NCI-H510A (cell line): ENCODE measurements at places on chromosomes 12 and 14.

GRCh38 chr12:115433014-115433634 lies 749.1 kb upstream of the TBX3 start:
- DNase-seq: no peak

DNA sequence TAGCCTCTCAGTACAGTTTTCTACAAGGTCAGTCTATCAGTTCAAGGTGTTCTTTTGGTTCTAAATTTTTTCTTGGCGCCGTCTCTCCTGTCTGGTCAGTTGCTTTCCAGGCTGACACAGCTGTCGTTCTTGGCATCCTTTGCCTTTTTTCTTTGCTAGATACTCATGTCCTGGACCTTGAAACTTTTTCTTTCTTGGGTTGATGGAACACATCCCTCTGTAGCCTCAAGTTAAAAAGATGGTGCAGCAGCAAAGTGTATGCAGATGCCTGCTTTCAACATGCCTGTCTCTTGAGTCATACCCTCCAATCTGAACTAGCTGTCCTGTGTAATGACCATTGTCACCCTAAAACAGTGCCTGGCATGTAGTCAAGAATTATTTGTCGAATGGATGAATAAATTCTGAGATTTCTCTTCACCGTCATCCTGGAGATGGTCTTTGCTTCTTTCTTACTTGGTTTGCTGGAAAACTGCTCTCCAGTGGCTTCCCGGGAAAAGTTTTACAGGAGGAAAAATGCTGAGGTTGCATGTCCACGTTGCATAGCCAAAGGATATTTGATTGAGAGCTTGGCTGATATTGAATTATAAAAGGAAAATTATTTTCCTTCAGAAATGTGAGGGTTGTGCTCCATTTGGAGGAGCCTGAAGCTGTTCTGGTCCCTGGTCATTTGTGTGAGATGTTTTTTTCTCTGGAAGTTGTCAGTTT lies 4.6 kb downstream of the NYNRIN start:
- no peak for DNase-seq

- DNase-seq: peak; percentile 74
Measured at GRCh38 chr14:101731187-101732080, 30.1 kb upstream of the PPP2R5C start.

DNA sequence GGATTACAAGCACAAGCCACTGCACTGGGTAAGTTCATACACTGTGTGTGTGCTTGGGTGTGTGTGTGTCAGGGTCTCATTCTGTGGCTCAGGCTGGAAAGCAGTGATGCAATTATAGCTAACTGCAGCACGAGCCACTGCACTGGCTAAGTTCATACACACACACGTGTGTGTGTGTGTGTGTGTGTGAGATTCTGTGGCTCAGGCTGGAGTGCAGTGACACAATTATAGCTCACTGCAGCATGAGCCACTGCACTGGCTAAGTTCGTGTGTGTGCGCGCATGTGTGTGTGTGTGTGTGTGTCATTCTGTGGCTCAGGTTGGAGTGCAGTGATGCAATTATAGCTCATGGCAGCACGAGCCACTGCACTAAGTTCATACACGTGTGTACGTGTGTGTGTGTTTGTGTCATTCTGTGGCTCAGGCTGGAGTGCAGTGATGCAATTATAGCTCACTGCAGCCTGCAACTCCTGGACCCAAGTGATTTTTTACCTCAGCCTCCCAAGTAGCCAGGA lies 85.4 kb downstream of the HECTD1 start:
- no peak for DNase-seq

GRCh38 chr12:31922341-31923062 lies 36.7 kb upstream of the RESF1 start:
- DNase-seq: no peak

GRCh38 chr14:95564060-95564459 lies 29.2 kb downstream of the GLRX5 start:
- DNase-seq: no peak

DNA sequence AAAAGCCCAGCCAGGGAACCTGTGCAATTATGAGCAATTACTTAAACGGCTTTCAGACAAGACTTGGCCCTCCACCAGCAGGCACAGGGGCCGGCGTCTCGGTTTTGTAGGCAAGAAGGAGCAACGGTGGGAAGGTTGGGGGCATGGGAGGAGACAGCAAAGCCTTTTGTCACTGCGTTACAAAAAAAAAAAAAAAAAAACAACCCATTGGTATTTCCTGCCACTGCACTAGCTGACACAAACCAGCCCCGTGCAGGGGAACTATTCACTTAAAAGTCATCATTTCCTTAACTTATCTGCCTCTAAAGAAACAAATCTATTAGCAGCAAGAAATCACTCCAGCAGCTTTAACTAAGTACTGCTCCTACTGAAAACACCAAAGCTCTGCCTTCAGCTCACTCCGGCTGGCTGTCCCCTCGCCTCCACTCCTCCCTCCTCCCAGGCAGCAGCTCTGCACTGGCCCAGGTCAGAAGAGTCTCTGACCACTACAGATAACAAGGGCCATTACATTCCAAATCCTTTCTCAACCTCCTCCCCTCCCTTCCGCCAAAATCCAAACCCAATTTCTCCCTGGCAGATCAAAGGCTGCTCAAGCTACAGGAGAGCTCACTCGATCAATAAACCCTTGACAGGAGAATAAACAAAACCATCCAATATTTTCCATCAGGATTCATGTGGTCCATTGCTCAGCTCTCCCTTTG lies 105.2 kb upstream of the CDKN3 start:
- DNase-seq: no peak

DNA sequence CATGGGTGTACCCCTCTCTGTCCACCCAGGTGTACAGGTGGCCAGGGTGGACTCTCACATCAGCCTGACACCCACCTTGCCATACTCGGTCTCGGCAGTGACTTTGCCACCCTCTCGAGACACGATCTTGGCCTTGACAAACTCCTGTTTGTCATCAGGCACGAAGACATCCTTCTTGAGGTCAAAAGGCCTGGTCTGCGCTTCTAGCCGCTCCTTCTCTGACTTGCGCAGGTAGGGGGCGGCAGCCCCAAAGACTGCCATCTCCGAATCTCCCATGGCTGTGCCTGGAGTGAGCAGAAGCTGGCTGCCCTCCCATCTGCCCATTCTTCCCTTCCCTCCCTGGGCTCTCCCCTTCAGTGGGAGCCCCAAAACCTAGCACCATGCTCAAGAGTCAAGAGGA lies 2.0 kb downstream of the MYH7 start:
- no peak for DNase-seq

DNA sequence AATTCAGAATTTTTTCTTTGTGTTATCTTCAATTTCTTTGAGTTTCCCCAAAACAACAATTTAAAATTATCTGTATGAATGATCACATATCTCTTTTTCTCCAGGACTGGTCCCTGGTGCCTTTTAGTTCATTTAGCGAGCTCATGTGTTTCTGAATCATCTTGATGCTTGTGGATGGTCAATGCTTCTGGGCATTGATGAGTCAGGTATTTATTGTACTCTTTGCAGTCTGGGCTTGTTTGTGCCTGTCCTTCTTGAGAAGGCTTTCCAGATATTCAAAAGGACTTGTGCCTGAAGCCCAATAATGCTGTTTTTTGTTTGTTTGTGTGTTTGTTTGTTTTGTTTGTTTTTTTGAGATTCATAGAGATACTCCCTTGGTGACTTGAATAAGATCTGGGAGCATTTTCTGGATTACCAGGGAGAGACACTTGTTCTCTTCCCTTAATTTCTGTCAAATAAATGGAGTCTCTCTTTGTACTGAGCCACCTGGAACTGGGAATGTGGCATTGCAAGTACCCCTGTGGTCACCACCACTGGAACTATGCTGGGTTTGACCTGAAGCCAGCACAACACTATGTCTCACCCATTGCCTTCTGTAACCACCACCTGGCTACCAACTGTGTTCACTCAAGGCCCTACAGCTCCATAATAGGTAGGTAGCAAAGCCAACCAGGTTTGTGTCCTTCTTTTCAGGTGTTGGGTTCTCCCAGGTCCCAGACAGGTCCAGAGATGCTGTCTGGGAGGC lies 56.3 kb downstream of the SLC6A15 start:
- DNase-seq: no peak

- DNase-seq: no peak
Measured at GRCh38 chr12:2739832-2740641, 54.7 kb upstream of the FKBP4 start.

GRCh38 chr12:30880061-30880460 lies 46.5 kb upstream of the TSPAN11 start:
- DNase-seq: peak; percentile 77
